ENCODE measurements at places on chromosomes 1 and 21. TPM values are rescaled to one million over a fixed set of nuclear protein-coding genes. Genes with fewer than 3 reads are reported as not detected.

Gene B4GALT2
- polyA plus RNA-seq: 7.3 TPM

Gene LINGO4
- polyA plus RNA-seq: 0.14 TPM

Gene CSF3R
- 8.6 TPM for polyA plus RNA-seq

Gene CD46
- 152 TPM for polyA plus RNA-seq

GRCh38 chr1:905071-905749, 18.5 kb upstream of the SAMD11 start:
- no peak for DNase-seq

DNA sequence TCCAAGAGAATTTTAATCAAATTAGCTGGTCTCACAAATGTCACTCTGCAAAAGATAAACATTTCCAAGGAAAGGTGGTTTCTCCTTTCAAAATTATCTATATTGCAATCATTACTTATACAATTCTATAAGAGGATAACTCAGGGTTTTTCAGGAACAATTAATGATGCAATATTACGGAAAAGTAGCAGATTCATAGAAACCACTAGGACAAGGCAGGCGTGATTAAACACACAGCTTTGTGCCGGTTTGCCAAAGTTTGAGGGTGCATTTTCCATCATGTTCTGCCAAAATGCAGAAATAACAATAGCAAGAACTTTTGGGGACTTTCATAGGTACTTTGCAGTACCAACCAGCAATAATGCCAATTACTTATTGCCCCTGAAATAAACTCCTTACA, 605 bp downstream of the TNFRSF9 start:
- DNase-seq: no peak

DNA sequence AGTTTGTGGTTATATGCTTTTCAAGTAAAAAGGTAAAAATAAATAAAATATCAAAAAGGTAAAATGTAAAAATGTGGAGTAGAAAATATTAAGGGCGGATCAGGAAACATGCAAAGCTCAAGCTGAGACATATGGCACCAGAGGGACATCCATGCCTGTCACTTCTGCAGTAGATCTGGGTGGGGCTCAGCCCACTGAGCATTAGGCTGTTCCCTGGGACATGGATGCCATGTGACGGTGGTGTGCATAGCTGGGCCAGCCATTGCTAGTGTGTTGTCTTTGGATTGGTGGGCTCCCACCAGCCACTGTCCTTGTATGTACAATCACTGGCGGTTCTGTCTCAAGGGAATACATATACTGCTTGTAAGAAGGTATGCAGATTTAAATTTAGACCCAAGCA, 3.0 kb downstream of the TTC13 start:
- no peak for DNase-seq

- no peak for DNase-seq
Measured at GRCh38 chr1:19067182-19067911, 110.9 kb upstream of the IFFO2 start.

DNA sequence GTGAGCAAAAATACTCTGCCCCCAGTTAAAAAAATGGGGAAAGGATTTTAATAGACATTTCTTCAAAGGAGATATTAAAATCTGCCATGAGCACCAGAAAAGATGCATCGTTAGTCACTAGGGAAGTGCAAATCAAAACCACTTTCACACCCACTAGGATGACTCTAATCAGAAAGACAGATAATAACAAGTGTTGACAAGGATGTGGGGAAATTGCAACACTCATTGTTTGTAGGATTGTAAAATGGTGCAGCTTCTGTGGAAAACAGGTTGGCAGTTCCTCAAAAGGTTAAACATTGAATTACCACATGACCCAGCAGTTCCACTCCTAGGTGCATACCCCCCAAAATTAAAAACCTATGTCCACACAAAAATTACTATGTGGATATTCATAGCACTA, 112.3 kb downstream of the KCNJ6 start:
- no peak for DNase-seq
